ENCODE measurements at places on chromosomes 1 and 21.

DNA sequence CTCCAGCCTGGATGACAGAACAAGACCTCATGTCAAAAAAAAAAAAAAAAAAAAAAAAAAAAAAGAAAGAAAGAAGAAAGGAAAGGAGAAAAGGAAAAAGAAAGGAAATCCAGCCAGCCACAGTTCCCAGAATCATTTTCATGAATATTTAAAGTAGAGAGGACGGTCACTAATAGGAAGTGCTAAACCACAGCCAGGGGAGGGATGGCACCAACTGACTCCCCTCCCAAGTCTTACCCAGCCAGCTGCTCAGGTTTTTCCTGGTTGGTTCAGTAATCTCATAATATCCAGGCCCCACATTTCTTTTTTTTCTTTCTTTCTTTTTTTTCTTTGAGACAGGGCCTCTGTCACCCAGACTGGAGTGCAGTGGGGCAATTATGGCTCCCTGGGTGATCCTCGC, 63.9 kb upstream of the AK4 start:
- DNase-seq: no peak

DNA sequence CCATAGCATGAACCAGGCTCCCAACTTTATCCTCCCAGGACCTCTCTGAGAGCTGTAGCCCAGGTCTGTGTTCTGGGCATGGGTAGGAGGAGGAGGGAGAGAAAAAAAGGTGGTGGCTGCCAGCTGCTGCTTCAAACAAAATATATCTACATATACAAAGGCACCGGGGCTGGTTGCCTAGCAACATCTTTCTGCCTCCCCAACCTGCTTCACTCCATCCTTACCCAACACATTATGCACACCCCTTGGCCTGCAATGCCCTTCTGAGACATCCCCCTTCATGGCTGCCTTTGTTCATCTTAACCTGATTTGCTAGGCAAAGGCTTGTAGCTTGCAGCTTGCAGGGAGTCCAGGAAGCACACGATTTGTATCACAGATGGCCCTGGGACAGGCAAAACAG, 27.2 kb upstream of the ATP1A1 start:
- no peak for DNase-seq

DNA sequence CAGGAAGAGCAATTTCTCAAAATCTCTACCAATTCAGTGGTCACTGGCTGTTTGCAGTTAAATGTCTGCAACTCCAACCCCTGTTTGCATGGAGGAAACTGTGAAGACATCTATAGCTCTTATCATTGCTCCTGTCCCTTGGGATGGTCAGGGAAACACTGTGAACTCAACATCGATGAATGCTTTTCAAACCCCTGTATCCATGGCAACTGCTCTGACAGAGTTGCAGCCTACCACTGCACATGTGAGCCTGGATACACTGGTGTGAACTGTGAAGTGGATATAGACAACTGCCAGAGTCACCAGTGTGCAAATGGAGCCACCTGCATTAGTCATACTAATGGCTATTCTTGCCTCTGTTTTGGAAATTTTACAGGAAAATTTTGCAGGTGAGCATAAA, 167.2 kb downstream of the CRB1 start:
- no peak for DNase-seq

DNA sequence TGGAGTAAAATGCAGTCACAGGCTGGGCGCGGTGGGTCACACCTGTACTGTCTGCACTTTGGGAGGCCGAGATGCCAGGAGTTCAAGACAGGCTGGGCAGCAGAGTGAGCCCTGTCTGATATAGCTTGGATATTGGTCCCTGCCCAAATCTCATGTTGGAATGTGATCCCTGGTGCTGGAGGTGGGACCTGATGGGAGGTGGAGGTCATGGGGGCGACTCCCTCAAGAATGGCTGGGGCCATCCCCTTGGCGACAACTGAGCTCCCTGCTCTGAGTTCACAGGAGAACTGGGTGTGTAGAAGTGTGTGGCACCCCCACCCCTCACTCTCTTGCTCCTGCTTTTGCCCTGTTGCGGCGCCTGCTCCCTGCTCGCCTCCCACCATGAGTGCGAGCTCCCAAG, 11.5 kb upstream of the PDXK start:
- DNase-seq: no peak

- DNase-seq: no peak
Observed at GRCh38 chr1:117563492-117563875, 42.4 kb upstream of the TENT5C start.

DNA sequence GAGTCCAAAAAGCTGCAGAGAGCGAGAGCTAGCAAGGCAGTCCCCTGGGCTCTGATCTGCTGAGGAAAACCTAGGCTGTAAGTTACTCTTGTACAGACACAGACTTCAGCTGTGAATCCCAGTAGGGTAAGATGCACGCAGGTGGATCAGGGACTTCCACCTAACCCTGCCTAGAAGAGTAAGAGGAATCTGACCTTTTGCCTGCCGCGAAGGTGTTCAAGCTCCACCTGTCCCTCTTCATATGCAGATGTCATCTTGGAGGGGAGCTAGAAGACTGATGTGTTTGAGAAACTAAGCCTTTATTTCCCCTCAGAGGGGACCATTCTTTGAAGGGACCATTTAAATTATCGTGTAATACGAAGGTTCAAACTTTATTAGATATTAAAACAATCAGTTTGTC, 108.6 kb upstream of the USP24 start:
- no peak for DNase-seq

DNA sequence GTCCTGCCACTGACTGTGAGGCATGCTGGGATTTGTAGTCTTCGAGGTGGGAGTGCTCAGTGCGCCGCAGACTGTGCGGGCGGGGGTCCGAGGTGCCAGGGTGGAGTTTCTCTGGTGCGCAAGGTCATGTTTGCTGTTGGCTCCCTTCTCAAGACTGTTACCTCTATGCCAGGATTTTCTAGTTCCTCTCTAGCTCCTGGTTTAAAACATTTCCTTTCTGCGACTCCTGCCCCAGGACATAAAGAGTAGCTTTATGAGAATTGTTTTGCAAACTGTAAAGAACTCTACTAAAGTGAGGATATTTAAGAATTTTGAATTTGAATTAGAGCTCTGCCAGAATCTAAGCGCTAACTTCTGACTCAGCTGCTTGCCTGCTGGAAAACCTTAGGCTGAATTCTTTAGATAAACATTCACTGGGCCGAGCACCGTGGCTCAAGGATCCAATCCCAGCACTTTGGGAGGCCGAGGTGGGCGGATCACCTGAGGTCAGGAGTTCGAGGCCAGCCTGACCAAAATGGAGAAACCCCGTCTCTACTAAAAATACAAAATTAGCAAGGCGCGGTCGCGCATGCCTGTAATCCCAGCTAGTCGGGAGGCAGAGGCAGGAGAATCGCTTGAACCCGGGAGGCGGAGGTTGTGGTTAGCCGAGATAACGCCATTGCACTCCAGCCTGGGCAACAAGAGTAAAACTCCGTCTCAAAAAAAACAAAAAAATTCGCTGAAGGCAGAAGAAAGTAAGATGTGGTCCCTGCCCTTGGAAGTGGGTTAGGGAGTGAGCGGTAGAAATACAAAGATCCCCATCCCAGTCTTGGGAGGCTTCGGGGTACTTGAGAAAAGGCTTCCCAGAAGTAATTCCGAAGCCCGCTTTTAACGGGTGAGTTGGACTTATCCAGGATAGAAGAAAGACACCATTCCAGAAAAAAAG, 992 bp upstream of the USP48 start:
- no peak for DNase-seq

GRCh38 chr1:229370601-229371021, 27.8 kb upstream of the CCSAP start:
- DNase-seq: no peak

GRCh38 chr1:64995316-64995715, 29.0 kb upstream of the JAK1 start:
- DNase-seq: no peak

DNA sequence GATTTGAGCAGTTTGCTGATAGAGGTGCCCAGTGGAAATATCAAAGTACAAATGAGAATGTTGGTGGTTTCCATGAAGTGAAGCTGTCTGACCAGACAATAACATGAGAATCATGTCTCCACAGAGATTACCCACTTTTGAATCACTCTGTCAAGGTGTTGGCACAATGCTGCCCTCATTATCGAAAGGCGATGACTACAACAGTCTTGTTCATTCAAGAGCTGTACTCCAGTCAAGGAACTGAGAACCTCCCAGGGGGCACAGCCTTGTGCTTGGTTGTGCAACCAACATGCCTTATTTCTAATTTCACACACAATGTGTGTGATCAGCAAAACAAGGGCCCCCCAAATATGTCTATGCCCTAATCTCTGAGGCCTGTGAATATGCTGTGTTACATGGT, 35.7 kb downstream of the ETS2 start:
- no peak for DNase-seq

GRCh38 chr1:36156329-36157114, 562 bp downstream of the MAP7D1 start:
- DNase-seq: peak; percentile 60

GRCh38 chr21:42463861-42464515, 32.0 kb downstream of the RSPH1 start:
- peak; percentile 33 for DNase-seq

DNA sequence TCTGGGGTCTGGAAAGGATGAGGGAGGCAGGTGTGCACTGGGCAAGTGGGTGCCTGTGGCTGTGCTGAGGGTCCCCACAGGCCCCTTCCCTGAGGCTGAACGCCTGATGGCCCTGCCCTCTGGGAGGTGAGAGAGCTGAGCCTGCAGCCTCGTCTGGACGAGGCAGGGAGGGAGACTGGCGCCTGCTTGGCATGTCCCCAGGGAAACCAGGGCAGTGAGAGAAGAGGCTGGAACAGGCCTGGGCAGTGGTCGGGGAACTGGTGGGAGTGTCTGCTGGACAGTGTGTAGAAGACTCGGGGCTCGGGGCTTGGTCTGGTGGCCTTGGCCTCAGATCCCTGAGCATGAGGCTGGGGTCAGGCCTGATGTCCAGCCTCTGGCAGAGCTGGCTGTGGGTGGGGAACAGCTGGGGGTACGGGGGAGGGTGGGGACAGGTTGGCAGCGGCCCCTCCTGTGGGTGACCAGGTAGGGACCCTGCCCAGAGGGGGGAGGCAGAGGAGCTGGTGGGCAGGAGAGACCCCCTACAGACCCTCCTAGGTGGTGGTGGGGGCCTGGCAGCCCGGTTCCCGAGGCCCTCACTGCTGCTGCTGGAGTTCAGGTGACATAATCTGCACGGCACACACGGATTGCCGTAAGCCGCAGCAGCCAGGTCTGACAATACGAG, 30.8 kb upstream of the PLCH2 start:
- no peak for DNase-seq

DNA sequence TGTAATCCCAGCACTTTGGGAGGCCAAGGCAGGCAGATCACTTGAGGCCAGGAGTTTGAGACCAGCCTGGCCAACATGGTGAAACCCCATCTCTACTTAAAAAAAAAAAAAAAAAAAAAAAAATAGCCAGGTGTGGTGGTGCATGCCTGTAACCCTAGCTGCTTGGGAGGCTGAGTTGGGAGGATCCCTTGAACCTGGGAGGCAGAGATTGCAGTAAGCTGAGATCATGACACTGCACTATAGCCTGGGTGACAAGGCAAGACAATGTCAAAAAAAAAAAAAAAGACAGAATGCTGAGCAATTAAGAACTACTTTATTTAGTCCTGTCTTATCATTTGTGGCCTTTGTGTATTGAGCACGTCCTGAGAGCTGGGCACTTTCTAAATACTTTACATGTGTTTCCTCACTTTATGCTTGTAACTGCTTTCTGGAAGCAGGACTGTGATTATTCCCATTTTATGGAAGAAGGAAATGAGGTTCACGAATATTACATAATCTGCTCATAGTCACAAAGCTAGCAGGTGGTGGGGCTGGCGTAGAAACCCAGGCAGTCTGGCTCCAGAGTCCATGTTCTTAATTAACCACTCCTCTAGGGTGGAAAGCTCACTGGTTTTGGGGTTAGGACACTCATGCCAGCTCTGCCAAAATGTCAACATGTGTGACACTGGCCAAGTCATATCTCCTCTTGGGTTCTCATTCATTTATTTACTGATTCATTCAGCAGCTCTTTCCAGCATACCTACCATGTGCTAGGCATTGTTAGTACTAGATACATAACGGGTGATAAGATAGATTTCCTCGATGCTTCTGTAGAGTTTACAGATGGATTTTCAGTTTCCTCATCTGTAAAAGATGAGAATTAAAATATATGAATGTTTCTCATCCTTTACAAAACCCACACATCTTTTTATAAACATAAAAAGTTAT, 57.7 kb downstream of the DDR2 start:
- DNase-seq: no peak

GRCh38 chr1:155703216-155703615, 14.3 kb downstream of the DAP3 start:
- DNase-seq: no peak

GRCh38 chr1:233042834-233043233, 92.4 kb downstream of the NTPCR start:
- no peak for DNase-seq

GRCh38 chr1:53826367-53826766, 11.7 kb downstream of the NDC1 start:
- no peak for DNase-seq

DNA sequence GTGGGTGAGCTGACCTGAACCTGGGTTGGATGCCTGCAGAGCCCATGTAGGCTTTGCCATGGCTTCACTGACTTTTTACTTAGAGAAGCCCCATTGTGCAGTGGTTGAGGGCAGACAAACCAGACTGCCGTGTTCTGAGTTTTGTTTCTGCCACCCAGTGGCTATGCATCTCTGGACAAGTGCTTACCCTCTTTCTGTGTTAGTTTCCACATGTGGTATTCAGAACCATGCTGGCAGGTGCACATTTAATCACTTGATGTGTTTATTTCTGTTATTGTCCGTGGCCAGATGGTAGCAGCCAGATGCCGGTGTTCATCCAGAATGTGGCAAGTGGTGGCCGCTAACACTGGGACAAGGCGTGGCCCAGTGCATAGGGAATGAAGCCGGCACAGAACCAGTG, 10.3 kb upstream of the PTPN7 start:
- DNase-seq: no peak

DNA sequence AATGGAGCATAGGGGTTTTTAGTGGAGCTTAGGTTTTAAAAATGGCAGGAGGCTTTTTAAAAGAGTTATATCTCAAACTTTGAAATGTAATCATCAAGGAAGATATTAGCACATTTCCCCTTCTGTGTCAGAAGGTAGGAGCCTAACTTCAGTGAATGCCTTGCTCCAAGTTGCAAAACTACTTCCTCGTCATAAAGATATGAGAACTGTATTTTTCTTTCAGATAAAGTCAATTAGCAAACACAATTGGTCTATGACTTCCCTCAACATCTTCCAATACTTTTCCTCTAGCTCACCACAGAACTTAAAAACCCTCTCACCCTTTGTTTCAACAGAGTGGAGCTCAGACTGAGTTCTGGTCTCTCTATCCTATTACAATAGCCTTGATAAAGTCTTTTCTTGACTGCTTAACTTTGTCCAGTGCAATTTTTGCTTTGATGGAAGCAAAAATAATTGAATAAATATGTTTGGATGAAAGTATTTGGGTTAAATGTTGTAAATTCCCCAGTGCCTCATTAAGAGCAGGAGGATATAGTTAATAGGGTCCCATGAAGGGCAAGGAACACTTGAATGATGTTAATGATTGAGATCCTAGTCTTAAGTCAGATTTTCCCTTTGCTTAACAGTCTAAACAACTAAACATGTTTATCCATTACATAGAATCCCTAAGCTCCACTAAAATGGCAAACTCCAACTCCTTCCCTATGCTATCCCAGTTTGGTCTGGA, 58.9 kb downstream of the TNFSF18 start:
- DNase-seq: no peak

- no peak for DNase-seq
Observed at GRCh38 chr1:242811092-242811840, 286.8 kb upstream of the PLD5 start.

- DNase-seq: no peak
Observed at GRCh38 chr1:218525031-218525430, 179.9 kb downstream of the TGFB2 start.

GRCh38 chr21:43825936-43826622, 36.7 kb downstream of the RRP1 start:
- no peak for DNase-seq
